Chondrocyte (in vitro differentiated cells): ENCODE measurements at places on chromosomes 7 and 10. TPM values are rescaled to one million over a fixed set of nuclear protein-coding genes. Genes with fewer than 3 reads are reported as not detected.

DNA sequence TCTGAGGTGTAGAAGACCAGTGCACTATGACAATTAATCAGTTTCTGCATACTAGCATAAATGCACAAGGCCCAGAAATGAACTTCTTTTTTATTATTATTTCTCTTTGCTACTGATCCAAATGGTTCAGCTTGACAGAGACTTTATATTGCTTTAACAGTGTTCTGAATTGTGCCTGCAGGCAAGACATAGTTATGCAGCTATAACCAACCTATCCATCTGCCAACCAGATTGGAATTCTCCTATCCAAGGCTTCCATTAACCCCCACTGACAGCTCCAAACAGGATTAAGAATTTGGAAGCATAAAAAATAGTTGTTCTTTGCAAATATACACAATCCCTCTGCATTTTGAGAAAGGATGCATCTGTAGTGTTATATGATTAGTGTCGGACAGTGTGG lies 98.2 kb downstream of the BTRC start:
- no peak for DNase-seq
- H3K27me3 ChIP-seq: no peaks in the 10 kb centered on the region
- no peaks in the 10 kb centered on the region for H3K4me1 ChIP-seq
- H3K36me3 ChIP-seq: no peaks in the 10 kb centered on the region

The SFTPA1 gene
- total RNA-seq: not detected in 3 replicates

GRCh38 chr7:134357486-134357885 lies 40.8 kb upstream of the SLC35B4 start:
- H3K36me3 ChIP-seq: no peaks in the 10 kb centered on the region
- no peak for DNase-seq
- peaks cover 10% of the 10 kb centered on the region for H3K27me3 ChIP-seq
- H3K4me3 ChIP-seq: no peak overlapping the region
- no peaks in the 10 kb centered on the region for H3K4me1 ChIP-seq
- H3K27ac ChIP-seq: no peak overlapping the region

DNA sequence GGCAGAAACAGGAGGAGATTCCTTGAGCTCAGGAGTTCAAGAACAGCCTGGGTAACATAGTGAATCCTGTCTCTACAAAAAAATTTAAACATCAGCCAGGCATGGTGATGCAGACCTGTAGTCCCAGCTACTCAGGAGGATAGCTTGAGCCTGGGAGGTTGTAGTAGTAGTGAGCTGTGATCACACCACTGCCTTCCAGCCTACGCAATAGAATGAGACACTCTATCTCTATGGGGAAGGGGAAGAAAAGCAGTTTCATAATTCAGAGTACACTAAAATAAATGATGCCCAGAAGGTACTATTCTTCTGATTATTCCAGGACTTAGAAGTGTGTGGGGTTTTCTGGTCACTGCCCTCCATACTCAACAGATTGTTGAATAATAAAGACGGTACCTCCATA lies 177.3 kb downstream of the KMT2E start:
- no peaks in the 10 kb centered on the region for H3K27me3 ChIP-seq
- peaks cover 26% of the 10 kb centered on the region for H3K4me1 ChIP-seq
- H3K27ac ChIP-seq: no peak overlapping the region
- no peaks in the 10 kb centered on the region for H3K36me3 ChIP-seq
- H3K4me3 ChIP-seq: no peak overlapping the region
